ENCODE measurements at places on chromosomes 16 and 17.

GRCh38 chr16:89981414-89981813 is 32.9 kb downstream of the DEF8 start:
- no peak overlapping the region for H3K27ac ChIP-seq
- DNase-seq, result no peak
- no peak overlapping the region for H3K4me3 ChIP-seq

GRCh38 chr16:85759136-85759535 is 8.2 kb upstream of the C16orf74 start:
- H3K36me3 ChIP-seq, result no peaks in the 10 kb centered on the region
- no peaks in the 10 kb centered on the region for H3K27me3 ChIP-seq
- H3K4me1 ChIP-seq, result no peaks in the 10 kb centered on the region
- H3K4me3 ChIP-seq, result no peak overlapping the region
- no peak for DNase-seq

GRCh38 chr16:86651823-86652222 is 73.5 kb downstream of the FOXL1 start:
- H3K4me1 ChIP-seq, result no peaks in the 10 kb centered on the region
- H3K27me3 ChIP-seq, result no peaks in the 10 kb centered on the region
- peaks cover 8% of the 10 kb centered on the region for H3K36me3 ChIP-seq
- peak overlapping the region; percentile 6 for H3K27ac ChIP-seq

DNA sequence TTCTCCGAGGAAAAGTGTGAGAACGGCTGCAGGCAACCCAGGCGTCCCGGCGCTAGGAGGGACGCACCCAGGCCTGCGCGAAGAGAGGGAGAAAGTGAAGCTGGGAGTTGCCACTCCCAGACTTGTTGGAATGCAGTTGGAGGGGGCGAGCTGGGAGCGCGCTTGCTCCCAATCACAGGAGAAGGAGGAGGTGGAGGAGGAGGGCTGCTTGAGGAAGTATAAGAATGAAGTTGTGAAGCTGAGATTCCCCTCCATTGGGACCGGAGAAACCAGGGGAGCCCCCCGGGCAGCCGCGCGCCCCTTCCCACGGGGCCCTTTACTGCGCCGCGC is at the start of gene ERBB2:
ERBB2 (plus strand) TSS at position 247 of the 330 bp plus-strand sequence. CDS start 175 bp downstream, outside the sequence.
- peak within 1 kb of the TSS; percentile 87 for H3K4me3 ChIP-seq
- no peak for DNase-seq
- H3K27ac ChIP-seq, result peak within 1 kb of the TSS; percentile 92
- no peaks in the 10 kb centered on the region for H3K4me1 ChIP-seq
- H3K36me3 ChIP-seq, result no peaks in the 10 kb centered on the region

DNA sequence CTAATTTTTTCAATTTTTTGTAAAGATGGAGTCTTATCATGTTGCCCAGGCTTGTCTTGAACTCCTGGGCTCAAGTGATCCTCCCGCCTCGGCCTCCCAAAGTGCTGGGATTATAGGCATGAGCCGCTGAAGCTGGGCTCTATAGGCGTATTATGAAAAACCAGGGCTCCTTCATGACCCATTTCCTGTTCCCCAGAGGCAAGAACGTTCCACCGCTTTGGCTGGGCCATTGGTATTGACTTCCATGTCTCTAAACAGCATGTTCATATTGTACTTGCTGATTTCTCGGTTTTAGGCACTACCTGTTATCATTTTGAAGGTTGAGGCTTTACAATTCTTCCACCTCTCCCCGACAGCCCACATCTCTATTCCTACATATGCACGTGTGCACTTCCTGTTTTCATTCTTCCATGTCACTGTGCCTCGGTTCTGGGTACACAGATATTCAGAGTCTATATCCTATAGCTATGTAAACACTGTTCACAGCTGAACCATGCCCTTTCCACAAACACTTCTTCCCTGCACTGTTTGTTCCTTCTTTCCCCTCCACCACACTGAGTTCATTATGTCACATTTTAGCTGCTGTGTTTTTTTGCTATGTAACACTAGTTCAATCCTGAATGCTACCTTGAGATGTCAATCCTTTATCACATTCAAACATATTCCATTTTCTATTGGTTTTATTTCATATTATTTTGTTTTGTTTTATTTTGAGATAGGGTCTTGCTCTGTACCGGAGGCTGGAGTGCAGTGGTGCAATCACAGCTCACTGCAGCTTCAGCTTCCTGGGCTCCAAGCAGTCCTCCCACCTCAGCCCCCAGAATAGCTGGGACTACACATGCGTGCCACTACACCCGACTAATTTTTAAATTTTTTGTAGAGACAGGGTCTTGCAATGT is 16.8 kb upstream of the MAPK3 start:
- H3K27ac ChIP-seq, result no peak overlapping the region
- H3K36me3 ChIP-seq, result no peaks in the 10 kb centered on the region
- no peaks in the 10 kb centered on the region for H3K4me1 ChIP-seq
- no peak for DNase-seq
- no peaks in the 10 kb centered on the region for H3K27me3 ChIP-seq

GRCh38 chr16:83603723-83604570 is 203.8 kb upstream of the HSBP1 start:
- H3K4me3 ChIP-seq, result no peak overlapping the region
- no peak overlapping the region for H3K27ac ChIP-seq
- DNase-seq, result no peak
- H3K4me1 ChIP-seq, result no peaks in the 10 kb centered on the region

- no peak for DNase-seq
These were observed 155.6 kb upstream of the CHMP6 start for GRCh38 chr17:80835816-80836657.

DNA sequence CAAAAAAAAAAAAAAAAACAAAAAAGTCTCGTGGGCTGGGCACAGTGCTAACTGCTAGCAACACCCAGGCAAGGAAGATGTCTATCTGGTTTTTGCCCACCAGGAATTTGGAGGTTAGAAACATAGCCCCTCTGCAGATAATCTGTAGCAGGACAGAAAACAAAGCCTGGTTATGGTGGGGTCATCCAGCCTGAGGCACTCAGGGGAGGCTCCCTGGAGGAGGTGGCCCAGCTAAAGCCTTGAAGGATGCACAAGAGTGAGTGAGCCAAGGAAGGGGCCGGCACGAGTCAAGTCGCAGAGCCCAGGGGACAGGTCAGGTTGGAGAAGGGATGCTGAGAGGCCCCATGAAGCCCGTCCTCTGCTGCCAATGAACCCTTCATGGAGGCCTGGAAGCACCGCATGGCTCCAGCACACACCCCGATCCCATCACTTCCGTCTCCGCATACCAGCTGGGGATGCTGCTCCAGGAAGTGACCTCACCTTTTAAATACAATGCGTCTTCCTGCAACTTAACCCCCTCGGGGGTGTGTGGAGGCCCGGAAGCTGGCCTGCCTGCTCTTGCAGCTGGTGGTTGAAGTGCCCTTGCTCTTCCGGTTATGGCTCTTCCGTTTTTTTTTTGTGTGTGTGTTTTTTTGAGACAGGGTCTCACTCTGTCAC is 86.5 kb downstream of the ENGASE start:
- no peak overlapping the region for H3K4me3 ChIP-seq
- H3K36me3 ChIP-seq, result no peaks in the 10 kb centered on the region
- no peaks in the 10 kb centered on the region for H3K27me3 ChIP-seq
- H3K4me1 ChIP-seq, result no peaks in the 10 kb centered on the region
- H3K27ac ChIP-seq, result no peak overlapping the region

DNA sequence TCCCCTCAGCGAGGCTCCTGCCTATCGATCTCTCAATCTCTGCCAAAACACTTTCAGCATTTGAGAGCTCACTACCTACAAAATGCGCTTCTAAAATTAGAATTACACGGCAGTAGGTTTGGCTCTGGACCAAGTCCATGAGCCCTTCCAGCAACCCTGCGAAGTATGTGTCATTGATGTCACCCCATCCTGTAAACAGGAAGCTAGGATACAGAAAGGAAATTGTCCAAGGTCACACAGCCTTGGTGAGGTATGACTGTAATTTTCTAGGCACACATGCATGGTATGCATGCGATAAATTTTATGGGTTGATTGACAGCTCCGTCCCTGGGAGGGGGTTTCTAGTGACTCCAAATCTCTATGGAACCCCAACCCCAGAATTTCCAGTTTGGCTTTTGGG is 330.3 kb upstream of the CDH5 start:
- H3K4me1 ChIP-seq, result peaks cover 15% of the 10 kb centered on the region
- DNase-seq, result no peak
- H3K27ac ChIP-seq, result peak overlapping the region; percentile 11
- no peaks in the 10 kb centered on the region for H3K27me3 ChIP-seq
- H3K36me3 ChIP-seq, result no peaks in the 10 kb centered on the region
